HT1080 (cell line): ENCODE measurements at places on chromosomes 2 and 18. TPM values are rescaled to one million over a fixed set of nuclear protein-coding genes. Genes with fewer than 3 reads are reported as not detected.

HES6 gene
- 16.8 and 17.0 TPM in 2 replicates for total RNA-seq

ALPP gene
- total RNA-seq: not detected in 2 replicates

TMX3 gene
- total RNA-seq: 62.2 and 73.6 TPM in 2 replicates

GKN2 gene
- not detected in 2 replicates for total RNA-seq

MLPH gene
- not detected in 2 replicates for total RNA-seq

DCC gene
- 14.1 and 15.7 TPM in 2 replicates for total RNA-seq

ARHGAP25 gene
- total RNA-seq: not detected in 2 replicates

DLGAP1 gene
- total RNA-seq: not detected in 2 replicates

LRP1B gene
- 0.03 and 0.05 TPM in 2 replicates for total RNA-seq

ARMC9 gene
- total RNA-seq: 11.0 and 13.0 TPM in 2 replicates

VAMP8 gene
- total RNA-seq: 2.6 and 5.1 TPM in 2 replicates

CTNNA2 gene
- not detected in 2 replicates for total RNA-seq

STAMBP gene
- total RNA-seq: 41.2 and 52.8 TPM in 2 replicates

CAPN14 gene
- total RNA-seq: 0.03 and 0.24 TPM in 2 replicates

IL1A gene
- 0.85 and 1.1 TPM in 2 replicates for total RNA-seq

RAB11FIP5 gene
- total RNA-seq: 34.5 and 35.5 TPM in 2 replicates

SERPINB3 gene
- not detected in 2 replicates for total RNA-seq

IFT172 gene
- total RNA-seq: 9.1 and 10.5 TPM in 2 replicates

ARL5A gene
- total RNA-seq: 79.3 and 94.7 TPM in 2 replicates

CIDEA gene
- total RNA-seq: not detected in 2 replicates

G6PC2 gene
- total RNA-seq: not detected in 2 replicates

PARD6G gene
- 3.3 and 3.9 TPM in 2 replicates for total RNA-seq

MYO7B gene
- total RNA-seq: 1.1 and 1.3 TPM in 2 replicates

SAG gene
- not detected in 2 replicates for total RNA-seq

MC5R gene
- total RNA-seq: not detected in 2 replicates

RGPD3 gene
- 0.03 TPM in 2 replicates for total RNA-seq

REG3G gene
- total RNA-seq: 0.23 TPM in 1 of 2 replicates, not detected in the other

SATB2 gene
- 9.2 and 14.5 TPM in 2 replicates for total RNA-seq

C2orf15 gene
- total RNA-seq: 0.23 TPM in 2 replicates

GALNT5 gene
- not detected in 2 replicates for total RNA-seq

ARL4C gene
- total RNA-seq: 89.0 and 111 TPM in 2 replicates

RAPH1 gene
- total RNA-seq: 7.7 and 22.8 TPM in 2 replicates

GAREM1 gene
- total RNA-seq: 1.0 and 2.8 TPM in 2 replicates

TLX2 gene
- total RNA-seq: not detected in 2 replicates

DSG3 gene
- not detected in 2 replicates for total RNA-seq

RAX gene
- not detected in 2 replicates for total RNA-seq

NT5C1B gene
- total RNA-seq: not detected in 2 replicates

LRRC30 gene
- not detected in 2 replicates for total RNA-seq

CPO gene
- total RNA-seq: 0.10 TPM in 1 of 2 replicates, not detected in the other

KCNF1 gene
- 0.07 and 0.14 TPM in 2 replicates for total RNA-seq

SERPINB11 gene
- total RNA-seq: not detected in 2 replicates

EPAS1 gene
- total RNA-seq: 21.8 and 25.8 TPM in 2 replicates

ABCG8 gene
- not detected in 2 replicates for total RNA-seq

TUBA3D gene
- 2.9 and 3.0 TPM in 2 replicates for total RNA-seq

ALLC gene
- total RNA-seq: not detected in 2 replicates

DNAJC5G gene
- not detected in 2 replicates for total RNA-seq

GLI2 gene
- total RNA-seq: 4.1 and 7.9 TPM in 2 replicates

ATP6V1C2 gene
- total RNA-seq: 0.03 TPM in 1 of 2 replicates, not detected in the other

ITGB6 gene
- 0.05 and 0.33 TPM in 2 replicates for total RNA-seq

SFXN5 gene
- 10.8 and 13.8 TPM in 2 replicates for total RNA-seq

NPHP1 gene
- total RNA-seq: 1.8 and 1.9 TPM in 2 replicates

MDH1B gene
- 0.29 and 1.1 TPM in 2 replicates for total RNA-seq

SIGLEC15 gene
- 7.5 and 9.1 TPM in 2 replicates for total RNA-seq

PKDCC gene
- total RNA-seq: 5.4 and 11.4 TPM in 2 replicates

MYOM1 gene
- total RNA-seq: not detected in 2 replicates

DNER gene
- 42.9 and 51.3 TPM in 2 replicates for total RNA-seq

EVA1A gene
- 142 and 177 TPM in 2 replicates for total RNA-seq
